ENCODE measurements at places on chromosomes 5 and 9. TPM values are rescaled to one million over a fixed set of nuclear protein-coding genes. Genes with fewer than 3 reads are reported as not detected.

Gene PRLR
- total RNA-seq, result 0.13 TPM

Gene FAM221B
- not detected for total RNA-seq

Gene OR2Y1
- total RNA-seq, result not detected

Gene NDUFS4
- total RNA-seq, result 104 TPM

Gene TRIM7
- 41.8 TPM for total RNA-seq

Gene PDE6A
- total RNA-seq, result 0.08 TPM

Gene REEP2
- 5.9 TPM for total RNA-seq

Gene NR2F1-AS1
- total RNA-seq, result 3.8 TPM

Gene LEAP2
- total RNA-seq, result 0.98 TPM

Gene SVEP1
- total RNA-seq, result 1.4 TPM

Gene SPOCK1
- 19.8 TPM for total RNA-seq

Gene POLR3G
- total RNA-seq, result 15.8 TPM

Gene TLE1
- 77.6 TPM for total RNA-seq

Gene ACTL7A
- total RNA-seq, result not detected

Gene DMRT2
- not detected for total RNA-seq

Gene FYB1
- 14.4 TPM for total RNA-seq

Gene CRHBP
- 0.24 TPM for total RNA-seq

Gene EIF4E1B
- not detected for total RNA-seq

Gene SLC25A48
- not detected for total RNA-seq

Gene SHISAL2B
- total RNA-seq, result not detected

Gene SLC25A2
- not detected for total RNA-seq

Gene ADAMTS16
- 1.7 TPM for total RNA-seq

Gene SOX30
- 0.07 TPM for total RNA-seq

Gene IL13
- total RNA-seq, result not detected

Gene FST
- 13.3 TPM for total RNA-seq

Gene PCDHB15
- total RNA-seq, result 0.05 TPM

Gene SLC9A3
- total RNA-seq, result 2.4 TPM

Gene SET
- total RNA-seq, result 455 TPM

Gene GABRA6
- total RNA-seq, result not detected

Gene PLAC8L1
- total RNA-seq, result not detected

Gene EQTN
- total RNA-seq, result not detected

Gene ZDHHC11B
- total RNA-seq, result 1.3 TPM

Gene SIT1
- total RNA-seq, result not detected

Gene GIN1
- total RNA-seq, result 3.9 TPM

Gene SH3TC2
- 0.87 TPM for total RNA-seq

Gene SAXO1
- total RNA-seq, result not detected

Gene JAKMIP2
- total RNA-seq, result not detected

Gene SEMA5A
- not detected for total RNA-seq

Gene PCDHGB6
- total RNA-seq, result 0.11 TPM

Gene ARID3C
- total RNA-seq, result 0.18 TPM

Gene IRX1
- total RNA-seq, result not detected

Gene PCDHB14
- total RNA-seq, result 0.06 TPM

Gene SNX24
- 21.1 TPM for total RNA-seq

Gene SPATA31A3
- not detected for total RNA-seq

Gene SLC6A19
- total RNA-seq, result not detected

Gene FGF18
- 0.25 TPM for total RNA-seq

Gene FGF10
- not detected for total RNA-seq

Gene TSSK1B
- not detected for total RNA-seq

Gene KCNN2
- total RNA-seq, result not detected

Gene AK8
- total RNA-seq, result 0.85 TPM

Gene CDHR2
- 0.08 TPM for total RNA-seq

Gene GLRA1
- not detected for total RNA-seq

Measured in A549 treated with CpdA at 1 μM for 4 hours (cell line).